ENCODE measurements at places on chromosomes 5 and 9. TPM values are rescaled to one million over a fixed set of nuclear protein-coding genes. Genes with fewer than 3 reads are reported as not detected.

LHFPL2 gene
- 25.1 TPM for total RNA-seq

CMYA5 gene
- total RNA-seq, result 1.8 TPM

CSF1R gene
- 15.7 TPM for total RNA-seq

GALNT12 gene
- 2.5 TPM for total RNA-seq

PCDHA1 gene
- total RNA-seq, result 13.8 TPM

ZSWIM6 gene
- 40.1 TPM for total RNA-seq

RMRP gene
- 144,204 TPM for total RNA-seq

All from diencephalon (tissue), 1 donor.